ENCODE measurements at places on chromosomes 2 and 18. TPM values are rescaled to one million over a fixed set of nuclear protein-coding genes. Genes with fewer than 3 reads are reported as not detected.

- peaks cover 6% of the 10 kb centered on the region for H3K4me1 ChIP-seq
- no peak overlapping the region for H3K27ac ChIP-seq
- no peaks in the 10 kb centered on the region for H3K27me3 ChIP-seq
- H3K4me3 ChIP-seq = no peak overlapping the region
Observed at GRCh38 chr2:235551965-235552364, 58.1 kb downstream of the AGAP1 start.

DNA sequence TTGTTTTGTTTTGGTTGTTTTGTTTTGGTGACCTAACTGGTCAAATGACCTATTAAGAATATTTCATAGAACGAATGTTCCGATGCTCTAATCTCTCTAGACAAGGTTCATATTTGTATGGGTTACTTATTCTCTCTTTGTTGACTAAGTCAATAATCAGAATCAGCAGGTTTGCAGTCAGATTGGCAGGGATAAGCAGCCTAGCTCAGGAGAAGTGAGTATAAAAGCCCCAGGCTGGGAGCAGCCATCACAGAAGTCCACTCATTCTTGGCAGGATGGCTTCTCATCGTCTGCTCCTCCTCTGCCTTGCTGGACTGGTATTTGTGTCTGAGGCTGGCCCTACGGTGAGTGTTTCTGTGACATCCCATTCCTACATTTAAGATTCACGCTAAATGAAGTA, at the start of gene TTR:
TSS of gene TTR (plus strand) at position 250 of the 400 bp plus-strand sequence. CDS start at position 276, 26 bp downstream.
- no peak for DNase-seq
- H3K4me3 ChIP-seq = no peak within 1 kb of the TSS
- peak within 1 kb of the TSS; percentile 8 for H3K27ac ChIP-seq
- H3K27me3 ChIP-seq = no peaks in the 10 kb centered on the region
- H3K36me3 ChIP-seq = no peaks in the 10 kb centered on the region
- peaks cover 8% of the 10 kb centered on the region for H3K4me1 ChIP-seq

DNA sequence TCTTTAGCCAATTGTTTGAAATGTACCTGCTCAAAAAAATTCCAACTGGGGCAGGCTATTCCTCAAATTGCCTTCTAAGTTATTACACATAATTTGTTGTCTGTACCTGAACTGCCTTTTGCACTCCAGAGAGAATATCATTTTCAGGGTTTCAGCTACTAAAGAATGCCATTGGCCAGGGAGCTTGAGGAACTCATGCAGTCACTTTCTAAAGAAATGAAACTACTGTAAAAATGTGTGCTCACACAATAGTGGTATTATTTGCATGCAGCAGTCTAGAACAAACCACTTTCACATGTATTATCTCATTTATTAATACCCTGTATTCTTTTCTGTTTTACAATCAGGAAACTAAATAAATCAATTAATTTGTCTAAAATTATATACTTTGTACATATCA, 152.2 kb downstream of the PID1 start:
- H3K27me3 ChIP-seq = no peaks in the 10 kb centered on the region
- H3K4me3 ChIP-seq = no peak overlapping the region
- no peak overlapping the region for H3K27ac ChIP-seq
- DNase-seq = no peak

MPP4 gene
- not detected for total RNA-seq

RMND5A gene
- 14.7 TPM for total RNA-seq

CYRIA gene
- 1.2 TPM for total RNA-seq

ORC2 gene
- 11.1 TPM for total RNA-seq

SLC5A7 gene
- total RNA-seq = 0.04 TPM

- H3K36me3 ChIP-seq = no peaks in the 10 kb centered on the region
- DNase-seq = no peak
- no peak overlapping the region for H3K27ac ChIP-seq
- H3K4me1 ChIP-seq = peaks cover 8% of the 10 kb centered on the region
- no peak overlapping the region for H3K4me3 ChIP-seq
Observed at GRCh38 chr2:238433300-238433915, 6.7 kb downstream of the ASB1 start.

Data from pancreas (tissue), 10 donors.